ENCODE measurements at places on chromosomes 5 and 9.

DNA sequence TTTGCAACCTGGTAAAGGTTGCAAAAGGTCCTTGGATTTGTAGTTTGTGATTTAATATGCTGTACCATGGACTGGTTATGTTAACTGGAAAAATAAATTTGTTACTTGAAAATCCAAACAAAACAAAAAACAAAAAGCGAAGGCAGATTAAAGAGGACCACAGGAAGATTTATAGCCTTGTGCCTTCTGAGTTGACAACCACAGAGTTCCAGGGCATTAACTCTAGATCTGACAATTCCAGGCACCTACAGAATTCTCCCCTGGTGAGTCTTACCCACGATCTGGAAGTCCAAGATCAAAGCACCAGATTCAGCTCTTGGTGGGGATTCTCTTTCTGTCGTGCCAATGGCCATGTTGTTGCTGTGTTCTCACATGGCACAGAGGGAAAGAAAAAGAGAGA lies 107.9 kb upstream of the SELENOP start:
- no peak for DNase-seq

DNA sequence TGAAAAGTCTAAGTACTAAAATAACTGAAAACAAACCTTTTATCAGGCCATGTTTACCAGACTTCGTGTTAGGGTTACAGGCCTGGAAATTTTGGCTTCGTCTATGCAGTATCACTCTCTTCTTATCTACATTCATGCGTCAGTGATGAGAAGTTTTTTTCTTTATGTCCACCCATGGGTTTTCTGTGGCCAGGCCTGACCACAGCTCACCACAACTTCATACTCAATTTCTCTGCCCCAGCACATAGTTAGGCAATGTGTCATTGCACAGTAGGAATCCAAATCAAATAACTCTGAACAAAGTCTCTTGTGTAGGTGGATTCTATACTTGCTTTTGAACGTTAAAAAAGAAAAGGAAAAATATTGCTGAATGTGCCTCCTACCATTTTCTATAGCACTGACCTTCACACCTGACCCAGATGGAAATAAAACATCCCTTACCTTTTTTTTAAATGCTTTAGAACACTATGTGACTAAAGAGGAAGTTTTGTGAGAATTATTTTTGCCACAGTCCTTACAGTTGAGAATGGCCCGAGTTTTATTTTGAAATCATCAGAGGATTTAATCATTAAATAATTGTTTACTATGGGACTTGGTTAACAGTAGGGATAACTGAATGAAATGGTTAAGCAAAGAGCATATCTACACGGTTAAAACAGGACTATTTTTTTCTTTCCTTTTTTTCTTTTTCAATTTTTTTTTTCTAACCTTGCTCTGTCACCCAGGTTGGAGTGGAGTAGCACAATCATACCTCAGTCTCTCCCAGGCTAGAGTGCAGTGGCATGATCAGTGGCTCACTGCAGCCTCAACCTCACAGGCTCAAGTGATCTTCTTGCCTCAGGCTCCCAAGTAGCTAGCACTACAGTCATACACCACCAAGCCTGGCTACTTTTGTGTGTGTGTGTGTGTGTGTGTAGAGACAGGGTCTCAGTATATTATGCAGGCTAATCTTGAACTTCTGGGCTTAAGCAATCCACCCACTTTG lies 1247.0 kb upstream of the ACO1 start:
- no peak for DNase-seq

- DNase-seq = no peak
Measured at GRCh38 chr5:64767959-64768357, 533 bp downstream of the SREK1IP1 start.

DNA sequence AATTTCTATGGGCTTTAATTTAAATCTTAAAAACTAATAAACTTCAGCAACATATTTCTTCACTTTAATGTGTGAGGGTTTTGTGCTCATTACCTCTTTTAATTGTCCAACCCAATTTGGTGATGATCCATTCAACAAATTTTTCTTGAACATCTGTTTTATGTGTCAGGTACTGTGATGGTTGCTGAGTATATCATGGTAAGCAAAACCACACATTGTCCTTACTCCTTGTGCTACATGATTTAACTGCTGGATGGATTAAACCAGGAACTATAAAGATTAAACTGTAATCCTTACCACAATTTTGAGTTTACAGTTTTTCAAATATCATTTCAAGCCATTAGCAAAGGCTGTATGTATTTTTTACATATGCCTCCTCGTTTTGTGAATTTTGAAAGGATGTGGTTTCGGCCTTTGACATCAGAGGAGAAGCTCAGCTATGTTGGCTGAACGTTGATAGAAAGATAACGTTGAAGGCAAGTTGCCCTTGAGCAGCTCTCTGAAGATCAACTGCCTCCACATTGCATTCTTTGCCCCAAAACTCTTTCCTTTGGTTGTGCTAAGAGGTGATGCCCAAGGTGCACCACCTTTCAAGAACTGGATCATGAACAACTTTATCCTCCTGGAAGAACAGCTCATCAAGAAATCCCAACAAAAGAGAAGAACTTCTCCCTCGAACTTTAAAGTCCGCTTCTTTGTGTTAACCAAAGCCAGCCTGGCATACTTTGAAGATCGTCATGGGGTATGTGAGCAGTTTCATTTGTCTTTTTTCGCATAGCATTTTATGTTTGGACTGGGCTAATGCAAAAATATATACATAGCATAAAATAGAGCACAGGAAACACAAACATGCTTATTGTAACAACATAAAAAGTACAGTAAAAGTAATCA lies at the start of gene ITK:
TSS of gene ITK (plus strand) at position 467 of the 891 bp plus-strand sequence. CDS start at position 605, 138 bp downstream.
- DNase-seq = no peak

DNA sequence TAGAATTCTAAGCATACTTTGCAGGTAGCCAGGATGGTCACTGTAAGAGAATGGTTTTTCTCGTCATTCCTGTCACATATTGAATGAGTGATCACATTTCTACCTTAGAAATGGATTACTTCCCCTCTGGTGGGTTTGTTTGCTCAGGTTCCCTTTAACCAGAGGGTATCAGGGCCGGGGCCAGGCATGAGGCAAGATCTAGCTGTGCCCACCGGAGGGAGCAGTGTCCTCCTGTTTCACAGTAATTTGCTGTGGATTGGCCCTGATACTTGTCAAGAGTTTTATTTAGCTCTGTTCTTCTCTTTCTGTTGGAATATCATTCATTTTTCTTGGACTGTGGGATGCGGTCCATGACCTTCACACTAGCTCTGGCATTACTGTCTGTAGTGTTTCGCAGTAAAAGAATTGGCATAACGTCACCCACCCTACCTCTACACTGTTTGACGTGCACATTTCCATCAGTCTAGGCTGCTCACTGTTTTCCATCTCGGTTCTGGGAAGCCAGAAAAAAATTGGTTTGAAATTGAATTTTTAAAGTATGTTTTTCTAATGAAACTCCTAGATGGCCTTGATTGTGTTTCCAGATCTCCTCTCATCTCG lies 42.4 kb upstream of the ZBED3 start:
- no peak for DNase-seq

- DNase-seq = no peak
Measured at GRCh38 chr9:96524764-96525163, 74.8 kb downstream of the HABP4 start.

- DNase-seq = no peak
Measured at GRCh38 chr5:156174225-156174624, 152.7 kb upstream of the SGCD start.

GRCh38 chr9:38043931-38044623 lies 24.9 kb downstream of the SHB start:
- DNase-seq = peak; percentile 60

GRCh38 chr9:106883030-106883429 lies 20.1 kb downstream of the ZNF462 start:
- DNase-seq = no peak

DNA sequence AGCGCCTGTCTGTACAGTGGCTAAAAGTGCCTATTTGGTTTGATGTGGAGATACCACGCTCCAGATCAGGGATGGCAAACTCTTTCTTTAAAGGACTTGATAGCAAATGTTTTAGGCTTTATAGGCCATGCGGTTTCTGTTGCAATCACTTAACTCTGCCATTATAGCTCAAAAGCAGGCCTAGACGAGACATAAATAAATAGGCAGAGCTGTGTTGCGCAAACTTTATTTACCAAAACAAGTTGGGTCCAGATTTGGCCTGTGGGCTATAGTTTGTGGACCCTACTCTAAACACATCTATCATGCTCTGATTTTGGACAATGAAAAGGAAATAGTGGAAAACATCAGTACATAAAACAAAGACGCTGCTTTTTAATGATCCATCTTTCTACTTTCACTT lies 79.2 kb downstream of the PTCH1 start:
- DNase-seq = no peak

DNA sequence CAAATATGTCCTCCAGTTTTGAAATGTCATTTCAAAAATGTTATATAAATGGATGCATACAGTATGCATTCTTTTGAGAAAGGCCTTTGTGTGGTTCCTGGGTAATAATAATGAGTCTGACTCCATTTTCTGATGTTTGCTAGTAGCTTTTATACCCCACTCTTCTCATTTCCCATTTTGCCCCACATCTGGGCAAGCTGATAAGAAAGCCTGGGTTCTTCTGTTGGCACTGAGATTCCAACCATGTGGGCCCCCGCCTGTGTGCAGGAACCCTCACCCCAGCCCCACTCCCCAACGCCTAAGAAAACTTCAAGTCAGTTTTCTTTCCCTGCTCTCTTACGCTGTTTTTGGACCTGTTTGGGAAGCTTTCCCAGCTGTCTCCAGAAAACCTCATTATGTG lies 89.4 kb downstream of the SNX18 start:
- DNase-seq = no peak

DNA sequence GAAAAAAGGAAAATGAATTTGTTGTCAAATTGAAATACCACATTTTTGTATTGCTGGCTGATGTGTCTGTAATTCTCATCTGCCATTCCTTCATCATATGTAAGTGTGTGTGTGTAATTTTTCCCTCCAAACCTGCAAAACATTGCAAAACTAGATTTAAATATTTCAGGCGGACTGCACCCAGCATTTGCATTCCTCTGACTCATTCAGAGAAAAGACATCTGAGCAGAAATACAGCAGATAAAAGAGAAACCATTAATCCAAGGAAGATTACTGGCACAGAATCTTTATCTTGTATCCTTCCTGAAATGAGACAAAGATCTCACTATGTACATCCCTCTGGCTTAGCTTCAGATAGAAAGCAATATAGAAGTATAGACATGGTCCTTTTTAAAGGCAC lies 275.3 kb downstream of the TMEM38B start:
- no peak for DNase-seq

DNA sequence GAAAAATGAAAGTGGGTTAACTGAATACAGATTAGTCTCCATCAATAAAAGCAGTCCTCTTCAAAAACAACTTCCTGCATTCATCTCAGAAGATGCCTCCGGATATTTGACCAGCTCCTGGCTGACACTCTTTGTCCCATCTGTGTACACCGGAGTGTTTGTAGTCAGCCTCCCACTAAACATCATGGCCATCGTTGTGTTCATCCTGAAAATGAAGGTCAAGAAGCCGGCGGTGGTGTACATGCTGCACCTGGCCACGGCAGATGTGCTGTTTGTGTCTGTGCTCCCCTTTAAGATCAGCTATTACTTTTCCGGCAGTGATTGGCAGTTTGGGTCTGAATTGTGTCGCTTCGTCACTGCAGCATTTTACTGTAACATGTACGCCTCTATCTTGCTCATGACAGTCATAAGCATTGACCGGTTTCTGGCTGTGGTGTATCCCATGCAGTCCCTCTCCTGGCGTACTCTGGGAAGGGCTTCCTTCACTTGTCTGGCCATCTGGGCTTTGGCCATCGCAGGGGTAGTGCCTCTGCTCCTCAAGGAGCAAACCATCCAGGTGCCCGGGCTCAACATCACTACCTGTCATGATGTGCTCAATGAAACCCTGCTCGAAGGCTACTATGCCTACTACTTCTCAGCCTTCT lies 16.6 kb downstream of the F2R start:
- DNase-seq = no peak

GRCh38 chr5:139904566-139904815 lies 108.9 kb downstream of the PSD2 start:
- no peak for DNase-seq

- DNase-seq = no peak
Measured at GRCh38 chr9:30476826-30477225, 1907.6 kb upstream of the ACO1 start.

GRCh38 chr9:93673839-93674334 lies 97.5 kb downstream of the PHF2 start:
- peak; percentile 13 for DNase-seq

DNA sequence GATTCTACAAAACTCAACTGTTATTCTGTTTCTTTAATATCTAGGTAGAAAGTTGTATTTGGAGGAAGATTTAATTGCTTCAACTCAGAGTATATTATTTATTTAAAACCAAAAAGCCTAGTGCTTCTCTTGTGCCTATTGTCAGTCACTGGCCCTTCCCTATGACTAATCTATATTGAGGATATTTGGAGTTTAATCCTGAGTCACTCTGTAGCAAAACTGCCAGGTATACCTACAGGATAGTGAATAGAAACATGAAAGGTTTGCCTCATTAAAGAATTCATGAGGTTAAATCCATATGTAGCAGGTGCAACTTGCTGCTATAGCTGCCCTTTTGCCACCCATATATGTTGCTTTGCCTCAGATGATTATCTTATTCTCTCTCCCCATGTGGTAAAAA lies 15.1 kb downstream of the PLK2 start:
- DNase-seq = no peak

GRCh38 chr9:124045830-124046177 lies 34.2 kb downstream of the LHX2 start:
- no peak for DNase-seq

DNA sequence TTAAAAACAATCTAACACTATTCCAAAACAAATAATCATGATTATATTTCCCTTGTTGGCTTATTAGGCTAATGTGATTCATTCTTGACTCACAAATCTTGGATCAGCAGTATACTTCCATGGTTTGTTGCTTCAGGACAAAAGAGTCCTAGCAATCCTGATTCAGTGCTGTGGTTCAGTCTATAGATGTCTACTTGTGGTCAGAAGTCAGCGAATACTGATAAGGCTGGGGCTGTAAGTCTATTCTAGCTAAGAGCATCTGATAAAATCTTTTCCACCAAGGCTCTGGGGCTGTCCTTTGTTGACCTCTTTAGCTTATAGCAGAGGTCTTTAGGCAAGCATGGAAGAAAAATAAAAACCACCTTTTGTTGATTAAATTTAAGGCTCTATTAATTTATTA lies 4.4 kb upstream of the SMIM3 start:
- DNase-seq = no peak

GRCh38 chr9:79280691-79281090 lies 291.1 kb upstream of the TLE4 start:
- no peak for DNase-seq

DNA sequence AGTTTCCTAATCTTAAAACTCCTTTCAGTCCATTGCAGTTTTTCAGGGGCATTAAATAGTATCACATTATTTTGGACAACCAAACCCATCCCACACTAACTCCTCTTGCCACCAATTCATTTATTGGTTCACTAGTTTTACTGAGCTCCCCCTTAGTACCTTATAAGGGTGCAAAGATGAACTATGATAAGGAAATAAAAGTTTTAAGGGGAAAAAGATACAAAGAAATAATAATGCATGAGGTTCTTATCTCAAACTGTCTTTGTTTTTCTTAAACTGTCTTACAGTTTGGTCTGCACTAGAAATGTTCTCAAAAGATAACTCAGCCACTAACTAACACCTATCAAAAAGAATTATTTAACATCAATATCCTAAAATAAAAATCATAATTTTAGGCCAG lies 8.4 kb downstream of the SCAI start:
- DNase-seq = no peak

- no peak for DNase-seq
Measured at GRCh38 chr5:89351975-89352374, 469.0 kb upstream of the MEF2C start.

Measured in breast epithelium (tissue), 4 donors.